NCI-H1105 (cell line): ENCODE measurements at places on chromosomes 6 and 20.
A peak's percentile ranks its signal among the peaks of the same experiment; 100 is the strongest.

- DNase-seq = no peak
These were observed 45.5 kb downstream of the CEP43 start for GRCh38 chr6:167044696-167045095.

DNA sequence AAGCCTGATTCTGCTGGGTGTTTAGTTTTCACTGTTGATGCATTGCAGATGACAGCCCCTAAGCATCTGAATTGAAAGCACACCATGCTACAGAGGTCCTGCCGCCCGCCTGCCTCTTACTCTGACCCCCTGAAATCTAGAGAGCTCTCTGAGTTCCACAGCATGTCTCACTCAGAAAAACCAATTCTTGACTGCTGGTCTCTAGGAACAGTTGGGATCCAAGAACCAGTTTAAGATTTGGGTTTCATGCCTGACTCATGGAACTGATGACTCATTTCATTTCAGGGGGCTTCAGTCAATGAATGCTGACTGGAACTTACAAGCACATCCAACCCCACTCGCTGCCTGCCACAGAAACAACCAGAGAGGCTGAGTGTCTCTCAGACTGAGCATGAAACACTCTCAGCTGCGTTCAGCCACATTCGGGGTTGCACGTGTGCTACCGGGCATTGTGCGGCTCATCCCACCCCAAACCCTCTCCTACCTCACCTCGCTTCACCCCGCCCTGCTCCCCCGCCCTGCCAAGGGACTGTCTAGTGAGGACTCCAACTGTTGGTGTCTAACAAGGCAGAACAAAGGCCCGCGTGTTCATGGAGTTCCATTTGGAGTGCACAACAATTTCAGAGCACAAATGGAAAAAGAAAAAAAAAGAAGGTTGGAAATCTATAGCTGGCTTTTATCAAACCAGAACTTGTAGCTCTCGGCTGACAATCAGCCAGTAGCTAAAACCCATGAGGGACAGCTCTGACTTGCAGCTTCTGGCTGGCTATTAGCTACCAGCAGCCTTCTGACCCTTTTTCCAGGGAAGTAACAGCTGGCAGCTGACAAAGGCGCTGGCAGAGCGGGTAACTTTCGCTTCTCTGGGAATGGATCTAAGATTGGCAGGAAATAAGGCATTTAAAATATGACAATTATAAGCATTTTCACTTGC lies 20.0 kb upstream of the TRAF3IP2 start:
- DNase-seq = peak; percentile 55

DNA sequence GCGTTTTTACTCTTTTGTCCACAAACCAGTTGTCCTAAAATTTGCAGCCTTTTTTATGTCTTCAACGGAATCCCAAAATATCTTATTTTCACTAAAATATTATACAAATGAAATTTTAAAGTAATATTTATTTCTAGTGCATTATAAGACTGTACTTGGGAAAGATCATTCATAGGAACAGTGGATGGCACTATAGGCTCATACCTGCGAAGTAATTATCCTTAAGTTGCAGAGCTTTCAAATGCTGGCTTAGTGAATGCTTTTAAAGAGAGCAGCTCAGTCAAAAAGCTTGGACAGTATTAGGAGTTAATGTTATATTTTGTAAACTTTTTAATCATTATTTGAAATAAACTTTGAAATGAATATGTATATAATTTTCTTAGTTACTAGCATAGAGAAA lies 254.9 kb downstream of the CDKAL1 start:
- DNase-seq = no peak

DNA sequence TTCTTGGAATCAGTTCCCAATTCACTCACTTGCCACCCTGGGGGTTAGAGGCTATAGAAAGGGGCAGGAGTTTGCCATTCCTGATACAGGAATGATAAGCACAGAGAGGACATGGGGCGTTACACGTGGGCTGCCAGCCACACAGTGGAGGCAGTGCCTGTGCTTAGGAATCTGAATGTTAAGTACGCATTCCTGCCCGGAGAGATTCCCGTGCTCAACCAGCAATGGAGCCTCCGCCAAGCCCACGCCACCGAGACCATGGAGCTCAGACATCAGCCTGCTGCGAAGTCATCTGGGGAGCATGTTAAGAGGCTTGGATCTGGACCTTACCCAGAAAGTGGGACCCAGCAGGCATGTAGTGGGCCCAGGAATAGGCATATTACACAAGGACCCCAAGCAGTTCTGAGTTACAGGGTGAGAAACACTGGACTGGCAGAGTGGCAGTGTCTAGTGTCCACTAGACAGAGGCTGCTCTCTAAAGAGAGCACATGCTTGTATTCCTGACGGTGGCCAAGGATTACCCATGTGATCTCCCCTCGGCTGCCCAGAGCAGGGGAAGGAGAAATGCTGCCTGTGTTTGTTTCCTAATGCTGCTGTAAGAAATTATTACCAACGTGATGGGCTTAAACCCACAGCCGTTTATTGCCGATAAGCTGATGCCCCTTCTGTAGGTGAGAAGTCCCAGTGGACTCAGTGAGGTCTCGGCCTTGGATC lies 138.2 kb downstream of the BMP7 start:
- no peak for DNase-seq

- no peak for DNase-seq
These were observed 54.2 kb upstream of the MLN start for GRCh38 chr6:33857932-33858475.
